ENCODE measurements at places on chromosomes 11 and 22. TPM values are rescaled to one million over a fixed set of nuclear protein-coding genes. Genes with fewer than 3 reads are reported as not detected.

OR52N4 gene
- polyA plus RNA-seq = not detected

CDKN1C gene
- 6.5 TPM for polyA plus RNA-seq

TSGA10IP gene
- polyA plus RNA-seq = 0.73 TPM

P2RY6 gene
- not detected for polyA plus RNA-seq

CARNS1 gene
- polyA plus RNA-seq = 0.41 TPM

OR8J1 gene
- polyA plus RNA-seq = not detected

WT1 gene
- 10.4 TPM for polyA plus RNA-seq

PUS3 gene
- polyA plus RNA-seq = 41.9 TPM

CLP1 gene
- polyA plus RNA-seq = 5.1 TPM

DRG1 gene
- polyA plus RNA-seq = 135 TPM

RBM7 gene
- polyA plus RNA-seq = 6.4 TPM

OR5AR1 gene
- not detected for polyA plus RNA-seq

Measured in Purkinje cell (primary cell).